ENCODE measurements at places on chromosomes 4 and X.

GRCh38 chr4:120557372-120557771 lies 365.2 kb downstream of the PRDM5 start:
- peaks cover 11% of the 10 kb centered on the region for H3K36me3 ChIP-seq
- no peaks in the 10 kb centered on the region for H3K4me1 ChIP-seq
- H3K27ac ChIP-seq: no peak overlapping the region
- no peak for DNase-seq
- no peak overlapping the region for H3K4me3 ChIP-seq
- H3K27me3 ChIP-seq: no peaks in the 10 kb centered on the region

DNA sequence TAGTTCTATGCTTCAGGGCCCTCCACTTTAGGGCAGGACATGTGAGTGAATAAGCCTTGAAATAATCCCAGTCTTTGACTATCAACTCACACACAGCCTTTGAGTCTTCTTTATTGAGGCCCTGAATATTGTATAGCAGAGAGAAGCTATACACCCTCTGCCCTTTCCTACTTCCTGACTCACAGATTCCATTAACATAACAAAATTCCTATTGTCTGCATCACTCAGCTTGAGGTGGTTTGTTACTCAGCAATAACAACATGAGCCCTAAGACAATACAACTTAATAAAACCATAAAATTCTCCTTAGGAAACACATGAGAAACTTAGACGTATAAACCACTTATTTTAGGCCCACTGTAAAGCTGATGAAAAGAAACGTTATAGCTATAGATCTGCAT lies 680.3 kb upstream of the DIAPH2 start:
- no peak overlapping the region for H3K27ac ChIP-seq
- H3K4me1 ChIP-seq: no peaks in the 10 kb centered on the region
- no peak for DNase-seq
- H3K27me3 ChIP-seq: peaks cover 1% of the 10 kb centered on the region
- H3K36me3 ChIP-seq: no peaks in the 10 kb centered on the region

- H3K27ac ChIP-seq: no peak overlapping the region
- H3K4me1 ChIP-seq: no peaks in the 10 kb centered on the region
- H3K36me3 ChIP-seq: no peaks in the 10 kb centered on the region
- H3K27me3 ChIP-seq: no peaks in the 10 kb centered on the region
These were observed 763.0 kb downstream of the DMD start for GRCh38 chrX:32448320-32448719.

- no peak overlapping the region for H3K4me3 ChIP-seq
- H3K36me3 ChIP-seq: no peaks in the 10 kb centered on the region
- peaks cover 2% of the 10 kb centered on the region for H3K27me3 ChIP-seq
- no peak overlapping the region for H3K27ac ChIP-seq
These were observed 1057.0 kb upstream of the SLIT2 start for GRCh38 chr4:19194672-19195071.

GRCh38 chr4:177311589-177311988 lies 1.9 kb downstream of the NEIL3 start:
- no peaks in the 10 kb centered on the region for H3K27me3 ChIP-seq
- no peak overlapping the region for H3K27ac ChIP-seq
- H3K36me3 ChIP-seq: no peaks in the 10 kb centered on the region

- no peaks in the 10 kb centered on the region for H3K27me3 ChIP-seq
- peak overlapping the region; percentile 28 for H3K27ac ChIP-seq
- H3K36me3 ChIP-seq: no peaks in the 10 kb centered on the region
- peak; percentile 61 for DNase-seq
These were observed 98.3 kb upstream of the MAOA start for GRCh38 chrX:43557792-43558191.

- peak overlapping the region; percentile 98 for H3K27ac ChIP-seq
- peaks cover 4% of the 10 kb centered on the region for H3K27me3 ChIP-seq
- H3K4me1 ChIP-seq: peaks cover 34% of the 10 kb centered on the region
- DNase-seq: peak; percentile 63
These were observed 9.5 kb downstream of the MAB21L2 start for GRCh38 chr4:150591406-150591805.

DNA sequence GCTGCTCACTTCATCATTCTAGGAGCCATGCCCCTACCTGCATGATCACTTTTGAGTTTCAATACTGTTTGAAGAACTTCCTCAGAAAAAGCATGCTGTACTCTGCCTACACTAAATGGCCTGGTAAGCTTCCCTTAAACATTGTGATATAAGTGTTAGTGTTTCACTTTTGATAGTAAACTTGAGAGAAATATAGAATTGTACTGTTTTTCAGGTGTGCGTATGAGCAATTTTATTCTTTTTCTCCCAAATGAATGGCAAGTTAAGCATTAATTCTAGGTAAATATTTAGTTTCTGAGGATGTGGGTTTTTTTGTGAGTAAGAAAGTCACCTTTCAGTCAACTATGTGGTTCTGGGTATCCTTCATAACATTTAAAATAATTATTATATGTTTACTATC lies 484.5 kb downstream of the IL15 start:
- H3K27ac ChIP-seq: no peak overlapping the region
- no peaks in the 10 kb centered on the region for H3K36me3 ChIP-seq
- no peaks in the 10 kb centered on the region for H3K27me3 ChIP-seq
- H3K4me3 ChIP-seq: no peak overlapping the region
- no peak for DNase-seq

DNA sequence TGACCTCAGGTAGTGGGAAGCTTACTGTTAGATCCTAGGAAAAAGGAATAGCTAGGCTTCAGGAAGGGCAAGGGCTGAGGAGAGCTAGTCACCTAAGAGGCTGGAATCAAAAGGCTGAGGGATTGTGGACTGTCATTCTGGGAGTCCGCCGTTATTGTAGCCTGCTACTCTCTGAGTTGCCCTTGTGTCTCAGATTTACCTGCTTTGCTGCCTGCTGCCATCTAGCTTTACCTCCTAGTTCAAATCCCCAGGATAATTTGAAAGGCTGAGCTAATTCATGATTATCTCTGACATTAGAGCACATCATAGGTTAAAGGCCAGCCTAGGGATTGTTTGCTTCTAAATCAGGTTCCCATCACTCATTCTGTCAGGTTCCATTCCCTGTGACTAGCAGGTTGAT lies 120.2 kb downstream of the FHIP1A start:
- no peak overlapping the region for H3K4me3 ChIP-seq
- H3K36me3 ChIP-seq: no peaks in the 10 kb centered on the region
- no peak for DNase-seq
- peaks cover 4% of the 10 kb centered on the region for H3K4me1 ChIP-seq
- no peaks in the 10 kb centered on the region for H3K27me3 ChIP-seq
- no peak overlapping the region for H3K27ac ChIP-seq

DNA sequence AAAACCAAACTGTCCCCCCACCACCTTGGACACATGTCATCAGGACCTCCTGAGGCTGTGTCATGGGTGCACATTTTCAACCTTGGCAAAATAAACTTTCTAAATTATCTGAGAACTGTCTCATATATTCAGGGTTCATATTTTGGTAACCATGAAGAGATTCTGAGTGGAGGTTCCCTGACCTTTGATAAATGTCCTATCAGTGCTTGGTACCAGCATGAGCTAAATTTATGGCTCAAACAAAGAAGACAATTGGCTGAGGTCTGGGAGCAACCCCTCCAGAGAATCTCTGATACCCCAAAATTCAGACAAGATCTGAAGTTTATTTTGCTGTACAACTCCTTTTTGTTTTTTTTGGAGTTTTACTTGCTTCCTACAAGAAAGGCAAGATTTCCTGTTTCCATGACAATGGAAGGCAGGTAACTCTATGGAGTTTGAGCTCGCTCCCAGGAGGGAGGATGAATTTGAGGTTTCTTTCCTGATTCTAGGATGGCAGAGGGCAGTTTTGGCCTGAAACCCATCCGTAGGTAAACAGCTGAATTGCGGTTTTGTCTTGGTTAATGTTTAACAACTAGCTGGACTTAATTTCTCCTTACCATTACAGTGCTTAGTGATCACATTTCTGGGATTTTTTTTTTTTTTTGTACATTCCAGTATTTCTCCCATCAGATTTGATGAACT lies 14.5 kb downstream of the UGT2B15 start:
- H3K27ac ChIP-seq: no peak overlapping the region
- no peak overlapping the region for H3K4me3 ChIP-seq
- H3K27me3 ChIP-seq: no peaks in the 10 kb centered on the region
- DNase-seq: no peak

DNA sequence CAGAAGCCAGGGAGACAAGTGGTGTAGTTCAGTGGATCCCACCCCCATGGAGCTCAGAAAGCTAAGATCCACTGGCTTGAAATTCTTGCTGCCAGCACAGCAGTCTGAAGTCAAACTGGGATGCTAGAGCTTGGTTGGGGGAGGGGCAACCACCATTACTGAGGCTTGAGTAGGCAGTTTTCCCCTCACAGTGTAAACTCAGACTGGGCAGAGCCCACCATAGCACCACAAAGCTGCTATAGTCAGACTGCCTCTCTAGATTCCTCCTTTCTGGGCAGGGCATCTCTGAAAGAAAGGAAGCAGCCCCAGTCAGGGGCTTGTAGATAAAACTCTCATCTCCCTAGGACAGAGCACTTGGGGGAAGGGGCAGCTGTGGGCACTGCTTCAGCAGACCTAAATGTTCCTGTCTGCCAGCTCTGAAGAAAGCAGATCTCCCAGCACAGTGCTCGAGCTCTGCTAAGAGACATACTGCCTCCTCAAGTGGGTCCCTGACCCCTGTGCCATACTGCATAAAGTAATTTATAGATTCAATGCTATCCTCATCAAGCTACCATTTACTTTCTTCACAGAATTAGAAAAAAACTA lies 163.2 kb downstream of the HHIP start:
- peak overlapping the region; percentile 91 for H3K27ac ChIP-seq
- peak overlapping the region; percentile 81 for H3K4me3 ChIP-seq
- no peak for DNase-seq
- no peaks in the 10 kb centered on the region for H3K4me1 ChIP-seq

DNA sequence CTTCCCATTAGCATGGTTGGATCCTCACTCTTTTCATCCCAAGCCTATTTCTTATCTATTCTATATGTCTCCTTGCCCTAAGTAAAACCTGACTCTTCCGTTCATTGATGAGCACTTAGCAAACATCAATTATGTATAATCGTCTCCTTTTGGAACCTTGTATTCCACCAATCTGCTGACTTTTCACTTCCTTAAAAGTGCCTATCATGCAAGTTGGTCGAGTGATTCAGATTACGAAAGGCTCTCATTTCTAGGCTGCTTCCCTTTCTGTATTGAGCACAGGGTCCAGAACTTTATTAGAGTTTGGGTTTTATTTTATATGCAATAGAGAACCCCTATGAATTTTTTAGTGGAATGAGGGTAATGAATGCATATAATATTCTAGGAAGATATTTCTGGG lies 27.1 kb upstream of the ALB start:
- H3K27me3 ChIP-seq: no peaks in the 10 kb centered on the region
- H3K27ac ChIP-seq: no peak overlapping the region
- DNase-seq: no peak
- H3K4me3 ChIP-seq: no peak overlapping the region
- H3K36me3 ChIP-seq: no peaks in the 10 kb centered on the region
- H3K4me1 ChIP-seq: no peaks in the 10 kb centered on the region

DNA sequence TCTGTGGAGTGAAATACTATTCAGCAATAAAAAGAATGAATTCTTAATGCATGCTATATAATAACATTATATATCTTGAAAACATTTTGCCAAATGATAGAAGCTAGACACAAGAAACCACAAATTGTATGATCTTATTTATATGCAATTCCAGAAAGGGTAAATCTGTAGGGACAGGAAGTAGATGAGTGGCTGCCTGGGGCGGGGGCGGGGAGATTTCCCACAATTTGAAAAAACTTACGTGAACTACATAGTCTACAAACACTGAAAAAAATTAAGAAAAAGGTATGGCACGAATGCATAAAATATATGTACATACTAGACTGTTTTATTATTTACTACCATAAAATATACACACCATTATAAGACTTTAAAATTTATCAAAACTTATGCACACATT lies 81.6 kb downstream of the WWC2 start:
- no peak for DNase-seq
- peaks cover 14% of the 10 kb centered on the region for H3K4me1 ChIP-seq
- H3K27me3 ChIP-seq: no peaks in the 10 kb centered on the region
- H3K4me3 ChIP-seq: no peak overlapping the region
- H3K27ac ChIP-seq: no peak overlapping the region

DNA sequence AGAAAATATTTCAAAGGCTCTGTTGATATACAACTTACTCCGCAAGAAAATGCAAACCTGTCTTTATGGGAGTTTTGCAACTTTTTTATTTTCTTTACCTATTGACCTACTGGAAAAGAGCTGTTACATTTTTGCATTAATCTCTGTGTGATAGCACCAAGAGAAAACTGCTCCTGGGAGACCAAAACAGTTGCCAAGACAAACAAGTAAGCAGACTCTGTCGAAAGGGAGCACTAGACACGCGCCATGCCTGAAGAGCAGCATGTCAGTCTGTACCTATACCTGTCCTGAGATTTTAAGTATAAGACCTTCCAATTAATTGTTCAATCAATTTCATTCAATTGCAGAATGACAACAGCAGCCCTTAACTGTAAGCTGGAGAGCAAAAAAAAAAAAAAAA lies 56.0 kb upstream of the TECRL start:
- H3K36me3 ChIP-seq: no peaks in the 10 kb centered on the region
- H3K27ac ChIP-seq: no peak overlapping the region
- H3K4me1 ChIP-seq: no peaks in the 10 kb centered on the region
- no peak for DNase-seq

GRCh38 chr4:158236304-158237030 lies 26.2 kb downstream of the TMEM144 start:
- no peak overlapping the region for H3K4me3 ChIP-seq
- no peaks in the 10 kb centered on the region for H3K27me3 ChIP-seq
- no peak overlapping the region for H3K27ac ChIP-seq
- DNase-seq: no peak
- H3K4me1 ChIP-seq: no peaks in the 10 kb centered on the region
- H3K36me3 ChIP-seq: no peaks in the 10 kb centered on the region

DNA sequence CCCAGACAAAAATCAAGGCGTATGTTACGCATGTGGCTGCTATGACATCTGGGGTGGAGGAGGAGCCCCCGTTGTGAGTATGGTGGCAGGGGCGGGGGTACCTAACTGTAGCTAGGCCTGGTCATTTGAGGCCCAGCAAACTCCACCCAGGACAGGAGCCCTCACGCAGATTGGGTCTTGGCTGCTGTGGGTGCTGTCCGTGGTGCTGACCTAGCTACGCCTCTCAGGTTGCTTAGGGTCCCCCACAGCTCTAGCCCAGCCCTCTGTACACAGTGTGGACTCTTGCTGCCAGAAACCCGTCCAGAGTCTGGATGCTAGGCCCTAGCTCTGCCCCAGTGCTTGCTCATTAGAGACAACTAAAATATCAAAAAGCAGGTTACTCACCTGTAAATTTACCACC lies 146.7 kb upstream of the PSAPL1 start:
- no peaks in the 10 kb centered on the region for H3K4me1 ChIP-seq
- peaks cover 6% of the 10 kb centered on the region for H3K27me3 ChIP-seq
- no peak overlapping the region for H3K4me3 ChIP-seq
- no peak overlapping the region for H3K27ac ChIP-seq
- DNase-seq: no peak

DNA sequence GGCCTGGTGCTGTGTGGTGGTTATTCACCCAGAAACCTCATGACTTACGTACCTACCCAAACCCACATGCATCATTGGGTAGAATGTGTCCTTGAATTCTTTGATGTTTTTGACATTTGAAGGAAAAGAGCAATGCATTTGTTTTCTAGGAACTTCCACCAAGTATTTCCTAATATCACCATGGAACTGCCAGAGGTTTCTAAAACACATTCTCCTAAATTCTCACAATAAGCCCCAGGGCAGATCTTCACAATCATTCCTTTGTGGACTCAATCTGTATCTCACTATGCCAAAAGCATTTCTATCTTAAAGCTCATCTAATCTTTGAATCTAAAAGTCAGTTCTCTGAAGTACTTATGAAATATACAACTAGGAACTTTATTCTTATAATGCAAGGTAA lies 8.3 kb upstream of the ODAM start:
- no peaks in the 10 kb centered on the region for H3K4me1 ChIP-seq
- no peaks in the 10 kb centered on the region for H3K36me3 ChIP-seq
- no peak overlapping the region for H3K4me3 ChIP-seq
- peaks cover 1% of the 10 kb centered on the region for H3K27me3 ChIP-seq
- H3K27ac ChIP-seq: no peak overlapping the region

All from glutamatergic neuron (in vitro differentiated cells).